Activated effector memory CD4-positive, alpha-beta T cell treated with Interleukin-2 at 50 U/mL for 16 hours (primary cell): ENCODE measurements at places on chromosomes 5 and 9.

DNA sequence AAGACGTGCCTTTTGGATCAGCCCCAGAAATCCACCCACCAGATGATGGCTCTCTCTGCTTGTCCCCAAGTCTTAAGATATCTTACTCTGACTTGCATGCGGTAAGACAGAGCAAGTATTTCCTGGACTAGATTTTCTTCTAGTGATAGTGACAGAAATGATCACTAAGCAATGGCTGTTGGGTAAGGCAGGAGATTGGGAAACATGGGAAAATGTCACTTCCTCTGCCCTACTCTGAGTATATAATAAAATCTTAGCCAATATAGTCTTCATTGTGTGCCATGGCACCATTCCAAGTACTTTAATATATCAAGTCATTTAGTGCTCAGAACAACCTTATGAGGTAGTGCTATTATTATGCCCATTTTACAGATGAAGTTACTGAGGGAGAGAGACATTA, 31.0 kb upstream of the GNA14 start:
- no peak for DNase-seq

DNA sequence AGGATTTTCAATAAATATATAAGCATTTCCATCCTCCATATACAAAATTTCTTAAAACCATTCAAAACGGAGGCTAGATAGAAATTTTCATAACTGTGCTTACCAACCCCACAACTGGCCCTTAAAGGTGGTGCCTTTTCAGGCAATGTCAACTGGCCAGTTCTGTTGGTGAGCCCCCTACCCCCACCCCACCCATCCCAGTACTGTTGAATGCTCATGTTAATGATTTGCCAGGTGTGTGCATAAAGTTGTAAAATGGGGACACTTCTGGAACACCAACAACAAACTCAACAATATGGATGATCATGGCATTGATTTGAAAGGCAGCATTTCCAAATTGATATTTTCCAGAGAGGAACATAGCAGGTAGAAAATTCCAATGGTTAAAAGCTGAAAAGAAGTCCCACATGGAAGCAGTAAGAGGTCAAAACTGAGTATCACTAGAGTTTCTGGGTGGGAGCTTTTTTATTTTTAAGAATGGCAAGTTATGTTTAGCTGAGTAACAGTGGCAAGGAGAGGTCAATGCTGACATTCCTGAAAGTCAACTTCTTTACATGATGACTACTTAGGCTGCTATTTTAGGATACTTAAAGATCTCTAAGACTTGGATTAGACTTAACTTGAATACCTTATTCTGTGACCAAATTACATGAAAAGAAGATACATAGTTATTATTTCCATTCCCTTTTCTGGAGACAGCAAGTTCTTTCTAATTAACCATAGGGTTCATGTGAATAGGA, 2.7 kb downstream of the LEAP2 start:
- DNase-seq = no peak

GRCh38 chr5:33049842-33050241, 338.7 kb downstream of the NPR3 start:
- no peak for DNase-seq

GRCh38 chr5:37739817-37740261, 100.0 kb downstream of the GDNF start:
- no peak for DNase-seq

DNA sequence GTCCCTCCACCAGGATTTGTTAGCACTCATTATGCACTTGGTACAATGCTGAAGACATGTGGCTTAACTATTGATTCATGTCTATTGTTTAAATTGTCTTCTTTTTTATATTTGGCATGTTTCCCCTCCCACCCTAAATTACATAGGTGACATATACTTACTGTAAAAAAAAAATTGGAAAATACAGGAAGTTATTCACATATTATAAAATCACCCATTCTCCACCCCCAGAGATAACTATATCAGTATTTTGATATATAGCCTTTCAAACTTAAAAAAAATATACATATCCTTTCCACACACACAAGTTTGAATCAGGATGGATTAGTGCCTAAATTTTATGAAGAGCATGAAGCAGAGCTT, 87.6 kb downstream of the FGF1 start:
- DNase-seq = no peak

- no peak for DNase-seq
Measured at GRCh38 chr9:112361601-112362000, 18.3 kb upstream of the HSDL2 start.

GRCh38 chr5:84688566-84688965, 303.9 kb upstream of the EDIL3 start:
- no peak for DNase-seq

DNA sequence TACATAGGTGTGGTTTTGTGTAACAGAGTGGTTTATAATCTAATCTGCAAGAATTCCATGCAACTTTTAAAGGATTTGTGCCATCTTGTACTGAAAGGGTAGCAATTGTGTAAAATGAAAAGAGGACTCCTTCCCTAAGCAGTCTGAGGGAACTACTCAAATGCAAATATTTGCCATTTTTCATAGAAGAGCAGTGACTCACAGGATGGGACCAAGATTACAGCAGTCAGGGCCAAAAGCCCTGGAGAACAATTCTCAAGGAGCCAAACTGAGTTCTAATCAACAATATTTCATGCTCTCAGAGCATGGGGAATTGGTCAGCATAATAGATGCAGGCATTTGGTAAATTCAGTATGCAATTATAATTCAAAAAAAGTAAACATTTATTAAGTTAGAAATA, 495.8 kb downstream of the CHSY3 start:
- no peak for DNase-seq

DNA sequence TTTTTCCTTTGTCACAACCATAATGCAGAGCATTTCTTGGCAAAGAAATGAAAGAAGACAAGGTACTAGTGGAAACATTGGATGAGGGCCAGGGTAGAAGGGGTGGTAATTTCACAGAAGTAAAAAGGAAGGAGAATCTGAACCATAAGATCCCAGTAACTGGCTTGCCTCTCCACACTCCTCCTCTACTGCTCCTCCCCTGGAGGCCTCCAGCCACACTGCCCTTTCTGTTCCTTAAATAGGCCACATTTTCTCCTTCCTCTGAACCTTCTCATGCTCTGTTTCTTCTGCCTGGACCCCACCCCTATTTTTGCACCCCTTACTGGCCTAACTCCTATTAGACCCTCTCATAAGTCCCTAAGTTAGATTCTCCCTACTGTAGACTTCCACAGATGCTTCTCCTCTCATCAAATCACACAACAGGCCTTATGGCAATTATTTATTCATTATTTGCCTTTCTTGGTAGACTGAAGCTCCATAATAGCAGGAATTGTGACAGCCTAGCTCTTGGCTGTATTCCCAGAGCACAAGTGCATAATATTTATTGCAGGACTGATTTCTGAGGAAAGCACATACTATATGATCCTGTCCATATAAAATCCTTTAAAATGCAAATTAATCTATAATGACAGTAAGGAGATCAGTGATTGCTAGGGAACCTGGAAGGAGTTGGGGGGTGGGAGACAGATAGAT, 31.3 kb upstream of the GRIA1 start:
- no peak for DNase-seq

DNA sequence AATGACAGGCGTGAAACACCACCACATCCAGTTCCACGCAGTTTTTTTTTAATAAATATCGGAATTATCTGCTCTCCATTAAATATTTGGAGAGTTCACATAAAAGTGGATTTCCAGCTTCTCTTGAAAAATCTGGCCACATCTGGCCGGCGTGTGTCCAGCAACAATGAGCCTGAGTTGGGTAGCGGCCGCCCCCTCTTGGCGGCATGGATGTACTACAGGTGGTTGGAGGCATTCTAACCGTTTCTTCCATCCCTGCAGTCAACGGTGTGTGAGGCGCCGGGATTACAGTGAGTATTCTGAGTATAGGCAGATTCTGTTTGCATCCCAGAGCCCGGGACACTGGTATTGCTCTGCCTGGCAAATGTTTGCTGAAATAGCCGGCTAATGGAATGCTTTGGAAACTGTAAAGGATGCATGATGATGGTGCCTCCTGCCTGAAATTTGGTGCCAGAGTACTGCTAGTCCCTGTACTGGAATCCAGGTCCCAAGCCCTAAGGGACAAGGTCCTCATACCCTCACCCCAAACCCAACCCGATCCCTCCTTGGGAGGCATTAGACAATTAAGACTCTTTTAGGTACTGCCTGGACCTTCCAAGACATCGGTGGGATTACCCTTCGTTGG, 13.6 kb upstream of the GM2A start:
- no peak for DNase-seq

GRCh38 chr9:27503623-27504022, 20.5 kb upstream of the IFNK start:
- no peak for DNase-seq

DNA sequence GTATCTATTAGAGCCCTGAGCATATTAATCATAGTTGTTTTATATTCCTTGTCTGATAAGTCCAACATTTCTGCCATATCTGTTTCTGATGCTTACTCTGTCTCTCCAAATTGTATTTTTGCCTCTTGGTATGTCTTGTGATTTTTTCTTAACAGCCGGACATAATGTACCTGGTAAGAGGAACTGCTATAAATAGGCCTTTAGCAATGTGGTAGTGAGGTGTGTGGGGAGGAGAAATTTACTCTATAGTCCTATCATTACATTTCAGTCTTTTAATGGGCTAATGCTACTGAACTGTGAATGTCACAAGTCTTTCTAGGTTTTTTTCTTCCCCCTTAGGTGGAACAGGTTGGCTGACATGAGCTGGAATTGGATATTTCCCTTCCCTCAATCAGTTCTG, 176.1 kb upstream of the FGF10 start:
- DNase-seq = no peak

DNA sequence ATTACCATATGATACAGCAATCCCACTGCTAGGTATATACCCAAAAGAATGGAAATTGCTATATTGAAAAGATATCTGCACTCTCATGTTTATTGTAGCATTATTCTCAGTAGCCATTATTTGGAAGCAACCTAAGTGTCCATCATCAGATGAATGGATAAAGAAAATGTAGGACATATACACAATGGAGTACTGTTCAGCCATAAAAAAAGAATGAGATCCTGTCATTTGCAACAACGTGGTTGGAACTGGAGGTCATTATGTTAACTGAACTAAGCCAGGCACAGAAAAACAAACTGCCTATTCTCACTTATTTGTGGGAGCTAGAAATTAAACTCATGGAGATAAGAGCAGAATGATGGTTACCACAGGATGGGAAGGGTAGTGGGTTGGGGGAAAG, 63.1 kb upstream of the TTC23L start:
- DNase-seq = no peak

DNA sequence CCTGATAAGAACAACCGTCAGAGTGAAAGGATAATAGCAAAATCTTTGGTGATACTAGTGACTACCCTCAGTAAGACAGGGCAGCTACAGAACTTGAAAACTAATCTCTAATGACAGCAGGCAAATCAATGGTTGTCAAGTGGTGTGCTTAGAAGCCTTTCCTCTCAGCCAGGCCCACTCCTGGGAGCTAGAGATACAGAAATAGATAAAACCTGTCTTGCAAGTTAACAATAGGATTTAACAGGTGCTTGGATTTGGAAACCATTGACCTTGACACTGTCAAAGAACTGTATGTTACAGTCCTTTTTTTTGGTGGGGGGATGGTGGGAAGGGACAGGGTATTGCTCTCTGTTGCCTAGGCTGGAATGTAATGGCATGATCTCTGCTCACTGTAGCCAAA, 118.6 kb downstream of the BASP1 start:
- no peak for DNase-seq

GRCh38 chr5:60699609-60700415, at the start of gene DEPDC1B:
DEPDC1B (minus strand) TSS chr5:60700166; CDS start chr5:60700093, 73 bp downstream.
- peak; percentile 77 for DNase-seq

GRCh38 chr9:89621031-89621430, 16.2 kb downstream of the GADD45G start:
- no peak for DNase-seq

GRCh38 chr5:80686757-80687156, 32.0 kb upstream of the DHFR start:
- no peak for DNase-seq

DNA sequence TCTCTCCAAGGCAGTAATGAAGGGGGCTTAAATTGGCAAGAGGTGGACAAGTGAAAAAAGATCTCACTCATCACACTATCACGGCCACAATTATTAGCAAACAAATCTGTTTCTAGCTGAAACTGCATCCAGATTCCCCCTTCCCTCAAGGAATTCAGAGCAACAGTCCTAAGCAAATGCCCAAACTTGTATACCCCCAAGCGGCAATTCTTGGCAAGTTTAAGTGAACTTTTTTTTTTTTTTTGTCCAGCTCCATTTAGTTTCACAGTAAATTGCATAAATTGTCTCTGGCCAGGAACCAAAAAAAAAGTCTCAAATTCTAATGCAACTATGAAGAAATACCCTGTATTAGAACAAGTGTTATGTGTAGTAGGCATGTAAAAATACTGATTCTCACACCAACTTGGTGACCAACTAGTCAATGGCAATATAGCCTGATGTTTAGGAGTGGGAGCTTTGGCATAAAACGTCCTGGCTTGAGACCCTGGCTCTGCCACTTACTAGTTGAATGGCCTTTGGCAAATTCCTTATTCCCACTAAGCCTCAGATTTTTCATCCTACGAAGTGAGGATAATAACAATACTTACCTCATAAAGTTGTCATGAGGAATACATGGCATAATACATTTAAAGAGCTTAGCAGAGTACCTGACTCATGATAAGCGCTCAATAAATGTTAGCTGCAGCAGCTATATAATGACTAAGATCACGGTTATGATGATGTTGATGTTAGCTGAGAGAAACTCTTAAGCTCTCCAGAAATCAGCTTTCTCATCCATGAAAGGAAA, 193.2 kb downstream of the ADAMTSL1 start:
- no peak for DNase-seq

DNA sequence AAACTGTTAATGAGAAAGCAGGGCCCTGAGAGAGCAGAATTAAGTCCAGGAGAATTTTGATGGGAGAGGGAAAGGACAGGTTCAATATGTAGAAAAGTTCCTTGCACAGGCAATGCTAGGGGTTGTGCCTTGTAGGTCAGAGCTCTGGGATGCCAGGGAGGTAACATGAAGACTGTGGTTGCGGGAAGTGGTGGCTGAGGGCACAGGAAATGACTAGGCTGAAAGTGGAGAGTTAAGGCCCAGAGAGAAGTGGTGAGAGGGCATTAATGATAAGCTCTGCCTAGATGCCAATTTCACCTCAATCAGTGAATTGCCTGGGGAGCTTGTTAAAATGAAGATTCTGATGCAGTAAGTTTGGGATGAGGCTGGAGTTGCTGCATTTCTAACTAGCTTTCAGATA, 31.5 kb upstream of the PPP3R2 start:
- no peak for DNase-seq

DNA sequence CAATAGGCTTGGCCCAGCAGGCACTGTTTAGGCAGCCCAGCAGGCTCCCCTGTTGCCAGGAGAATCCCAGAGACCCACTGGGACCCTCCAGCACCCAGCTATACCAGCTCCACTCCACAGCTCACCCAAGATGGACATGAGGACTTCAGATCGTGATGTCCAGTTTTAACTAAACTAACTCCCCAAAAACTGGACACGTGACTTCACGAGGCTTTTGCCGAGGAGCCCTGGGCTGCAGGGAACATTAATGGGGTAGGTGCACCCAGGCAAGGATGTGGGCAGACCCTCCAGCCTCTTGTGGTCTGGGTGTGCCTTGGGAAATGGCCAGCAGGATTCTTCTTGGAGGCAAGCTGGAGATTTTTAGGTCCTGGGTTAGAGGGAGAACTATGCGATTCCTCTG, 8.9 kb upstream of the NKD2 start:
- no peak for DNase-seq

GRCh38 chr5:145520335-145520734, 314.8 kb downstream of the PRELID2 start:
- no peak for DNase-seq
